ENCODE measurements at places on chromosomes 3 and 15.

- no peak for DNase-seq
Measured at GRCh38 chr15:42808913-42809312, 72.0 kb upstream of the CDAN1 start.

- no peak for DNase-seq
Measured at GRCh38 chr3:107204121-107204520, 173.1 kb upstream of the CCDC54 start.

GRCh38 chr15:42021593-42021992 is 751 bp upstream of the PLA2G4E start:
- no peak for DNase-seq

DNA sequence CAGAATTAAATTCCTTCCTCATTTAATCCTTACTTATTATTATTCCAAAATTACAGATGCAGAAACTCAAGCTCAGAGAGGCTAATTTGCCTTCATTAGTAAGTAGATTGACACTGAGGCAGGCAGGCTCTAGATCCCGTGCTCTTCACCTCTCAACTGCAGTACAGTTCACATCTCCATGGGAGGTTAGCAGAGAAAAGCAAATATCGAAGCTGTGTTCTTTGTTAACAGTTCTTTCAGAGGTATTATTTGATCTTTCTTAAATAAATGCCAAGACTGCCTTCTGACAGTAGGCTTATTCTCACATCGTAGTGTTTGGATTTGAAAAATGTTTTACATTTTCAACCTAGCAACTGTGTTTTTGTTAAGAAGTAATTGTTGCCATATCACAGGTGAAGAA is 15.9 kb upstream of the FAH start:
- DNase-seq: no peak

DNA sequence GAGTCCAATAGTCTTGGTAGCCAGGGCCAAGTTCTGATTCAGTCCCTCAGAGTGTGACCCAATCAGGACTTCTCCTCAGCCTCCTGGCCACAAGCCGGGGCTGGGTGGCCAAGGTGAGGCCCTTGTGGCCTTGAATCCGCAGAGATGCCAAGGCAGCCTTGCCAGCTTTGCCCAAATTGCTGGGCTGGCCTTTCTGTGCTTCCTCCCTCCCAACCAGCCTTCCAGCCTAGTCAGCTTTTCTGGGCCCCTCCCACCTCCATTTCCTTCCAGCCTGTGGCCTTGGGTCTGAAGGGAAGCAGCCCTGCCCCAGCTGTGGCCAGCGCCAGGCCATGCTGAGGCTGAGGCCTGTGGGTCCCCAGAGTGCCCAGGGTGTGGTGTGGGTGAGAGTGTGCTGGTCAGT is 34.3 kb upstream of the ANKDD1A start:
- DNase-seq: no peak

GRCh38 chr3:6799264-6799915 is 61.5 kb upstream of the GRM7 start:
- DNase-seq: no peak

DNA sequence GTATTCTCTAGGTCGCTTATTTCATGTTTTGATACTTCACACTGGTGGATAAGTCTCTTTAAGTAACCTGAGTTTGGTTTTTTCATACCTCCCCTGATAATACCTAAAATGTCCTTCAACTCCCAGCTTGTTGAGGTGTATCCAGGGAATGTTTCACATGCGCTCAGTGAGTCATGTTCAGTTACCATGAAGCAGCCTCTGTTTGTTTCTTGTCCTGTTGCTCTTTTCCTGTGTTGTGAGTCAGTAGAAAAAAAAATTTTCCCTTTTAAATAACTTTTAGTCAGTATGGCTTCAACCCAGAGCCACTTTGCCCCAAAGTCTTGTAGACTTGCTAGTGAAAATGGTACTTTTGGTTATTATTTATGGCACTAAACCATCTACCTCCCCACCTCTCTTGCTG is 278.4 kb upstream of the ZPLD1 start:
- no peak for DNase-seq

- DNase-seq: no peak
Measured at GRCh38 chr3:64105816-64106215, 82.5 kb upstream of the PSMD6 start.

GRCh38 chr3:178146406-178146831 is 389.8 kb upstream of the KCNMB2 start:
- no peak for DNase-seq

DNA sequence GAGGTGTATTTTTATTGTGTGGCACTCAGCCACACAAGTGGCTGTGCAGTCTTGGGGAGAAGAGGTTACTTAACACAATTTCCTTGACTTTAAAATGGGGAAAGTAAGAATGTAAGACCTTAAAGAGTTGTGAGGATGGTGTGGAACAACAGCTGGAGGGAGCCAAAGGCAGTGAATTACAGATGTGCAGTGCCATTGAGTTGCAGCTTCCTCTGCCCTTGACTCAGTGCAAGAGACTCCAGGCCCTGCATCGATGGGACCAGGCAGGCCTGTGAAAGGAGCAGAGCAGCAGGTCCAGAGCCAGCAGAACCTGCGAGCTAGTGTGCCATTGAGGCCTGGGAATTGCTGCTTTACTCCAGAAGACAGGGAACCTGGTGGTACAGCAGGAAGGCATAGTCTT is 27.2 kb downstream of the EEFSEC start:
- no peak for DNase-seq

- no peak for DNase-seq
Measured at GRCh38 chr3:149582395-149582794, 75.4 kb downstream of the WWTR1 start.

- DNase-seq: no peak
Measured at GRCh38 chr3:122506450-122506849, 8.3 kb downstream of the KPNA1 start.

GRCh38 chr3:140035871-140036270 is 100.9 kb downstream of the CLSTN2 start:
- no peak for DNase-seq

DNA sequence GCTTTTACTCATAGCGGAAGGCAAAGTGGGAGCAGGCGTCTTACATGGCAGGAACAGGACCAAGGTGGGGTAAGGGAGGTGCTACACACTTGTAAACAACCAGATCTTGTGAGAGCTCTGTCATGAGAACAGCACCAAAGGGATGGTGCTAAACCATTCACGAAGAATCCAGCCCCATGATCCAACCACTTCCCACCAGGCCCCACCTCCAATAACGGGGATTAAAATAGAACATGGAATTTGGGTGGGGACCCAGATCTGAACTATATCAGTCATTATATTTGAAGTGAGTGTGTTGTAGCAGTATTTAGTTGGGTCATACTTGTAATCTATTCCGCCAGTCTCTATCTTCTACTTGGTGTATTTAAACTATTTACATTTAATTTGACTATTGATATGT is 190.9 kb downstream of the RPLP1 start:
- no peak for DNase-seq

GRCh38 chr3:184031187-184031792 is at the start of gene HTR3D:
TSS of gene HTR3D (plus strand) at chr3:184031742. CDS start at chr3:184031742, 0 bp downstream.
- no peak for DNase-seq

DNA sequence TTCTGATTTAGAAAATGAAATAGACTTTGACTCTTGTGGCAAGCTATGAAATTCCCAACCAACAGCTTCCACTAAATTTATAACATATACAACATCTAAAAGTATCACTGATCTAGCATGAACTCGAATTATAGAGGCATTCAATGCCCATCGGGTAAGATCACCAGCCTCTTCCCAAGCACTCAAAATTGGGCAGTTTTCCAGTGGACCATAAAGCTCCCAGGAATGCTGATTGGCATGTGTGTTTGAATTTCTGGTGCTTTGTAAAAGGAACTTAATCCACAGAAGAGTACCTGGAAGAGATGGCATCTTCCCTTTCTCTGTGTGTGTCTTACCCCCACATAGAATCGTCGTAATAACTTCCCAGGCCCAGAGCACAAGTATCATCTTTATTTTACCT is 10.0 kb downstream of the LRTM1 start:
- DNase-seq: no peak

DNA sequence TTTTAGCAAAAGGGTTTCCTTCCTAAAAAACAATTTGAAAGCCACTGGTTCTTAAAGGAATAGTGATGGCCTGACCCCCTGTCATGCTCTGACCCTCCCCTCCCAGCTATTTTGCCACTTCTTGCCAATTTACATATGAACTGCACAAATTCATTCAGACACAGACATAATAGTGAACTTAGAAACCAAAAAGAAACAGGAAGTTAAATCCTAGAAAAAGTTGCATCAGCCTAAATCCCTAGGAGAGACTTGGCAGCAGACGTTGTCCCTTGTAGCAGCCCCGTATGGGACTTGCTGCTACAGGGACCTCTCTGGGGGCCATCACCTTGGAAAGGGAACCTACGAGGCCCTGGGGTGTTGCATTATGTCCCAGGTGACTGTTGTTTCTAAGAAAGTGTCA is 14.3 kb upstream of the PDE8A start:
- no peak for DNase-seq

DNA sequence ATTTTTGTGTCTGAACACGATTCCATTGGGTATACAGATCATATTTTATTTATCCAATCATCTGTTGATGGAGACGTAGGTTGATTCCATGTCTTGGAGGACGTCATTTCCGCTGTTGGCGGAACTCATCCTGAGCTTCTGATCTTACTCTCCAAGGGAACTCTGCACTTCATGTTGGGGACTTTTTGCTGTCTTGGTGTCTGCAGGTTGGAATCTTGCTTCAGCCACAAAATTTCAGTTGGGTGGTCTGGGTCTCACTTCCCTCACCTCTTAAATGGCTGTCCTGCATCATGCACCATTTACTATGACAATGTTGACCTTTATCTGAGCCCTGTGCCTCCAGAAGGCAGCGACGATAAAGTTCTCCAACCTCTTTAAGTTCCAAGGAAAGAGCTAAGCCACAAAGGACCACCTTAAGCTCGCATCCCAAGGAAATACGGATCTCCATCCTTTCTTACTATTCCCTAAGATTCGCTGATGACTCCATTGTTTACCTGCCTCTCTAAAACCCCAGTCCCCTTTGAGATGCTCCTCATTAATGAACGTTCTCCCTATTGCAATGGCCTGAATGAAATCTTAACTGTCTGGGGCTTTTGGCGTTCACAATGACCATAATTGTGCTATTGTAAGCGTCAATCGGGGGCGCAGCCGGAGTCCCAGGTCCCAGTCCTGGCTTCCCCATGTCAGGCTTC is 23.1 kb upstream of the RNU6-1 start:
- DNase-seq: no peak

- no peak for DNase-seq
Measured at GRCh38 chr3:101836652-101837598, 12.4 kb upstream of the NFKBIZ start.

DNA sequence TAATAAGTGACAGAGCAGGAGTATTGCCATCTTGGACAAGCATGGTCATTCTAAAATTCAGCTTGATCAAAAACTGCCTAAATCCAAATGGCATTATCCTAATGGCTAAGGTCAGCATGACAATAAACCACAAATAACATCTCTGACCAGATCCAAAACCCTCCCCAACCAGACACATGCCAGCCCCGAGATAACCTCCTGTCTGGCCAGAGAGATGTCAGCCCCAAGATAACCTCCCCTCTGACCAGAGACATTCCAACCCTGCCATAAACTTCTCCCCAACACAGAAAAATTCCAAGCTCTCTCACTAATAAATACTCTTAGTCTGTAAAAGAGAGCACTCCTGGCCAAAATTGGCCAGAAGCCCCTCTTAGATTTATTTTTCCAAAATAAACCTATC is 470.5 kb upstream of the UBE2E2 start:
- no peak for DNase-seq

GRCh38 chr3:109328202-109328601 is 9.1 kb downstream of the DPPA4 start:
- DNase-seq: no peak

GRCh38 chr15:33910741-33911140 is 57.6 kb upstream of the CHRM5 start:
- DNase-seq: no peak

DNA sequence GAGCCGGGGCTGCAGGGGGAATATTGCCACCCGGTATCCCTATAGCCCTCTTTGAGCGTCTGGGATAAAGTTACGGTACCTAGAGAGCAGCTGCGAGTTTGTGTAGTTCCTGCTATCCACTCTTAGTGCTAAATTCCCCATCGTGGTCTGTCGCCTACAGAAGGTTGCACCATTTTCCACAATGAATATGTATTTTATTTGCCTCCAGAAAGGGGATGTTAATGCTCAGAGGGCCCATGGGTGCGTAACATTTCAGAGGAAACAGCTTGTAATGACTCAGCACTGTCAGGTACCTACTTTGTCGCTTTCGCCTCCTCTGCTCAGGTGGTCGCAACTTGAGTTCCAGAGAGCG is 1.1 kb downstream of the SLCO3A1 start:
- DNase-seq: no peak

GRCh38 chr3:101249522-101249921 is 70.9 kb downstream of the IMPG2 start:
- DNase-seq: no peak

GRCh38 chr3:195154793-195155535 is 116.0 kb downstream of the XXYLT1 start:
- DNase-seq: no peak

- DNase-seq: no peak
Measured at GRCh38 chr15:48861813-48862431, 16.0 kb upstream of the EID1 start.

- DNase-seq: no peak
Measured at GRCh38 chr3:45567730-45568172, 26.8 kb upstream of the LIMD1 start.

DNA sequence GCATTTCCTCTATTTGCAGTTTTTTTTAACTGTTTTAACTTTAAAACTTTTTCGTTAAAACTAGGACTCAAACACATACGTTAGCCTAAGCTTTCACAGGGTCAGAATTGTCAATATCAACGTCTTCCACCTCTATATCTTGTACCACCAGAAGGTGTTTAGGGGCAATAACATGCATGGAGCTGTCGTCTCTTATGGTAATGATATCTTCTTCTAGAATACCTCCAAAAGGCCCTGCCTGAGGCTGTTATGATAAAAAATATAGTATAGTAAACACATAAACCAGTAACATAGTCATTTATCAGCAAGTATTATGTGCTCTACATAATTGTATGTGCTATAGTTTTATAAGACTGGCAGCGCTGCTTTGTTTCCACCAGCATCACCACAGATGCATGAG is 76.3 kb upstream of the MLF1 start:
- DNase-seq: no peak

DNA sequence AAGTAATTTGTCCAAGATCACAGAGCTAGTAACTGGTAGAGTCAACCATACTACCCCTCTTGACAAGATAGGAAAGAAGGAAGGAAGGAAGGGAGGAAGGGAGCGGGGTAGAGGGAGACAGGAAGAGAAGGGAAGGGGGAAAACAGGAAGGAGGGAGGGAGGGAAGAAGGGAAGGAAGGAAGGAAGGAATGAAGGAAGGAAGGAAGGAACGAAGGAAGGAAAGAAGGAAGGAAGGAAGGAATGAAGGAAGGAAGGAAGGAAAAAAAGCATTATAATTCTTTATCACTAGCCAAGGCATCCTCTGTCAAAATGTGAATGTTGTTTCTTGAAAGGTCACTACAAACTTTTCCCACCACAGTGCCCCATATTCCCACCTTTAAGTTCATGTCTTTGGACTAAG is 223.6 kb downstream of the SHQ1 start:
- no peak for DNase-seq

DNA sequence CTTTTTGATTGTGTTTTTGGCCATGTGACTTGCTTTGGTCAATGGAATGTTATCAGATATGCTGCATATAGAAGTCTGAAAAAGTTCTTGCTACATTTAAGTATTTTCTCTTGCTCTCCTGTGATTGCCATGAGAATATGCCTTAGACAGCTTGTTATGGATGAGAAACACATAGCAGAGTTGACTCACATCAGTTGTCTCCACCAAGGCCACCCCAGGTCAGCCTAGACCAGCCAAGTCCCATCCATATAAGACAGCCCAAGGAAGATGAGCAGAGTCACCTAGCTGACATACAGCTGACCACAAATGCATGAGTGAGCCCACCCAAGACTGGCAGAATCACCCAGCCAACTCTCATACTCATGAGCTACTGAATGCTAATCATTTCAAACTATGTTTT is 153.0 kb downstream of the THRB start:
- no peak for DNase-seq
